Uterus (tissue), 4 donors: ENCODE measurements at places on chromosomes 16 and 17.

DNA sequence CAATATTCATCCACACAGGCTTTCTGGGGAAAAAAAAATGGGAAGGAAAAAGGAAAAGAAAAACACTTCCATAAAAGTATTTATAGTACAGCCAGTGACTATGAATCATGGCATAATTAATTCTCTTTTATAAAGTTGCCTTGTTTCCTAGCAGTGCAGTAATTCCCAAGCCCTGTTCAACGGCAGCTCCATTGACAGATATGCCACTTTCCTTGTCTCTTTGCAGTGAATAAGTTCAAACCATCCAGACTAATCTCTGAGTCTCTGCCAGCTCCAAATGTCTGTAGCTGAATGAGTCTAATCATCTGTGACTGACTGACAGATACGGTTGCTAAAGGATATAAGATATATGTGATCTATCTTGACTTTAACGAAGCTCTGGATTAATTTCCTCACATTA, 52.9 kb upstream of the KCNJ16 start:
- DNase-seq = no peak

DNA sequence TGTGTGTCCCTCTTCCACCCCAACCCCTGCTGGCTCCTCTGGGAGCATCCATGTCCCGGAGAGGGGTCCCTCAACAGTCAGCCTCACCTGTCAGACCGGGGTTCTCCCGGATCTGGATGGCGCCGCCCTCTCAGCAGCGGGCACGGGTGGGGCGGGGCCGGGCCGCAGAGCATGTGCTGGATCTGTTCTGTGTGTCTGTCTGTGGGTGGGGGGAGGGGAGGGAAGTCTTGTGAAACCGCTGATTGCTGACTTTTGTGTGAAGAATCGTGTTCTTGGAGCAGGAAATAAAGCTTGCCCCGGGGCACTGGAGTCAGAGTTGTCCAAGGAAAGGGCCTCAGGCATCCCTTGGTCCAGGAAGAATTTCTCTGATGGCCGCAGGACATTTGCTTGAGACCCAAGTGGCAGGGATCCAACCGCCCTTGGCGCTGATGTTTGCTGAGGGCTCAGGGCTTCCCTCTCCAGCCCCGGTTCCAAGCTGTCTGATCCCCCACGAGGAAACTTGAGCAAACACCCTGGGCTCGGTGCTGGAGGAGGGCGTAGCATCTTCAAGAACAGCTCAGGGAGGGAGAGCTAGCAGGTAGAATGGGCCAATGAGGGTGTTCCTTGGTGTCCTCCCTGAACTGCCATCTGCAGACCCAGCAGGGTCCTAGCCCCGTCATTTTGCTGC, 4.5 kb downstream of the NXPH3 start:
- no peak for DNase-seq

DNA sequence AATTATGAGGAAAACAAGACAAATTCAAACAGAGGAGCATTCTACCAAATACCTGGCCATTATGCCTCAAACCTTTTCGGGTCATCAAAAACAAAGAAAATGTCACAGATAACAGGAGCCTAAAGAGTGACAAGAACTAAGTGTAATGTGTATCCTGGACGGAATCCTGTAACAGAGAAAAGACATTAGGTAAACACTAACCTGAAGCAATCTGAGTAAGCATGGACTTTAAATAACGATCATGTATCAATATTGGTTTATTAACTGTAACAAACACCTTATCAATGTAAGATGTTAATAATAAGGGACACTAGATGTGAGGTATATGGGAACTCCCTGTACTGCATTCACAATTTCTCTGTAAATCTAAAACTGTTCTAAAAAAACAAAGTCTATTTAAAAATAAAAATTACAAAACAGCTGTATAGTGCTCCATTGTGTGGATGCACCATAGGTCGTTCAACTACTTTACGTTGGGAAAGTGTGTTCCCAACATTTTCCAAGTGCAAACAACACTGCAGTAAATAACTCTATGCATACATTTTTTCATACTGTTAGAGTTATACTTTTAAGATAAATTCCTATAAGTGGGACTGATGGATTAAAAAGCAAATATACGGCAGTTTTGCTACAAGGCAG, 14.8 kb downstream of the CMC2 start:
- DNase-seq = no peak

- DNase-seq = peak; percentile 85
Measured at GRCh38 chr17:74748529-74749278, at the start of gene NHERF1. Gene NHERF1 (plus strand): TSS chr17:74748628. CDS start chr17:74748847, 219 bp downstream.

- no peak for DNase-seq
Measured at GRCh38 chr17:61352408-61352770, 47.3 kb upstream of the TBX2 start.

GRCh38 chr16:27189335-27189972, 13.9 kb upstream of the KDM8 start:
- DNase-seq = no peak

DNA sequence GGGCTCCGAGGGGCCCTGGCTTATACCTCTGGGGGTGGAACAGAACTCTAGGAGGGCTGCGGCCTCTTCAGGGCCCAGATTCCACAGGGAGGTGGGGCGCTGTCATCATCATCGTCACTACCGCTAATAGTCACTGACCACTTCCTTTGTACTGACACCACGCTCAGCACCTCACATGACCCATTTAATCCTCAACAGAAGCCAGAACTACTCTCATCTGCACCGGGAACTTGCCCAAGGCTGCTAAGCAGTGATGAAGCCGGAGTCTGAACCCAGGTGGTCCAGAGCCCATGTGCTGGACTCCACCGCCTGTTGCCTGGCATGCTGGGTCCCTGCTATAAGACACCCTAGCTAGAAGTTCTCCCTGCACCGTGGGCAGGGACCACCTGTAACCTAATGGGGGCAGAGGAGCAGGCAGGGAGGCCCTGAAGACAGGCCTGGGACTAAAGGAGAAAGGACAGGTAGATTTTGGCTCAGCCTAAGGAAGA, 12.0 kb downstream of the UNC13D start:
- DNase-seq = peak; percentile 49
